ENCODE measurements at places on chromosomes 13 and 19. TPM values are rescaled to one million over a fixed set of nuclear protein-coding genes. Genes with fewer than 3 reads are reported as not detected.

Gene ZIC5
- not detected for total RNA-seq

GRCh38 chr13:64924401-64924800 lies 2305.7 kb downstream of the PCDH9 start:
- no peak for DNase-seq

Gene PSG11
- 0.40 TPM for total RNA-seq

DNA sequence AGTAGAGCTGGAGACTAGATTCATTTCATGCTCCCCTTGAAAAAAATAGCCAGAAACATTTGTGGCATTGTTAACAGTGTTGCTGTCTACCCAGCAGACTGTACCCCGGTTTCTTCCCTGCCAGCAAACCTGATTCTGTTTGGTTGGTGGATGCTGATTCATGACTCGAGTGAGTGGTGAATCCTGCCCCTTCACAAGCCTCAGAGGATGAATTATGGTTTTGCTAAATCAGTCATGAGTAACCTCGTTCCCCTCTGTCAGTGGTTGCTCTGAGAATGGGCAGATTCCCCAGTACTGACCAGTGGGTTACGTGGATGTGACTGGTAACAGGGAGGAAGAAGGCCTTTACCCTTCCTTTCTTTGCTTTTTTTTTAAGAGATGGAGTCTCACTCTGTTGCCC lies 10.1 kb downstream of the NLRP12 start:
- peak; percentile 89 for DNase-seq

Gene ZNF441
- 4.6 TPM for total RNA-seq

Gene MEIOSIN
- not detected for total RNA-seq

All from HFFc6 (cell line).